ENCODE measurements at places on chromosomes 3 and 15.

DNA sequence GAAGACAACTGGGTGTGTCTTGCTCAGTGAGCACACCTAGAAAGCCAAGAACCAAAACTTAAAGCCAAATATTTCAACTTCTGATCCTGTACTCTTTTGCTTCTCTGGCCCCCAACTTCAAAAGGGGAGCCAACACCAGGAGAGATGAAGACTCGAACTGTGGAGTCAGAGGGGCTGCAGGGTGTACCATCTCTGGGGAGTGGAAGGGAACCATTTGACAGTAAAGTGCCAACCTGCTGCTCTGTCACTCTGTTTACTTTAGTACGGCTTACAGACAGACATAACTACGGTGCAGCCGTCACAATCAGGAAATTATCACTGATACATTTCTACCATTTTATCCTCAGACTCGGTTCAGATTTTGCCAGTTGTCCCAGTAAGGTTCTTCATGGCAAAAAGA is 1.6 kb downstream of the FBXO22 start:
- no peak for DNase-seq

- DNase-seq, result no peak
Measured at GRCh38 chr3:71901645-71902044, 116.7 kb upstream of the PROK2 start.

DNA sequence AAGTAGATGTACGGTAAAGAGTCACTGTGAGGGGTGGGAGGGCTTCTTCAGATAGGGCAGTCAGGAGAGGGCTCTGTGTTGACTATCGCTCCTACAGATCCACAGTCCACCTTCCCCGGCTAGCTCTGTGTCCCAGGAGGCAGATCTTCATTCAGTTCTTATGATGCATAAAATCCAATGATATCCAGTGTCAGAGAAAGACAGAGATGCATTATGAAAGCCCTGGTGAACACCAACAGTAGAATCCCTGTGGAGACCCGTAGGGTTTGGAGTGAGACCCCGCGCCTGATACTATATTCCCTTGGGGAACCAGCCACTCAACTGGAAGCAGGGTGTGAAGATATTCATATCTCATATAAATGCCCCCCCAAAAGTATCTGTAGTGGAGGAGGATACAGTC is 119.8 kb upstream of the SLCO3A1 start:
- no peak for DNase-seq

- no peak for DNase-seq
Measured at GRCh38 chr3:60250206-60250605, 1001.0 kb downstream of the FHIT start.

- DNase-seq, result no peak
Measured at GRCh38 chr3:101300073-101300472, 20.3 kb downstream of the IMPG2 start.

- peak; percentile 8 for DNase-seq
Measured at GRCh38 chr3:188049606-188050530, 104.1 kb upstream of the LPP start.

DNA sequence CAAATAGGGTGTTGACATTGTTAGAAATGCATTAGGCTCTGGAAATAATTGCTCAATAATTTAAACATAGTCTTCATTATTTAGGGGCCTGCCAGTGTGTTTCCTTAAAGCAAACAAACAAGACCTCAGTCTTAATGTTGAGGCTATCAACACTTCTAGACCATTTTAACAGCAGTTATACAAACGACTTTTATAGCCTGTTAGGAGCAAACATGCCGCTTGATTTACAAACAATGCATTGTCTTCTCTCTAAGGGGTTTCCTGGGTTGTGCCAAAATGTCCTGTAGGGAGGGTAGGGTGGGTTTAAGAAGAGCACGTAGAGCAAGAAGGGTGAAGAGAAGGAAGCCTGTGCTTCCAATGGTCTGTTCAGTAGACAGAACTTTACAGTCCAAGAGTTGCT is 53.7 kb downstream of the TPRG1 start:
- no peak for DNase-seq

DNA sequence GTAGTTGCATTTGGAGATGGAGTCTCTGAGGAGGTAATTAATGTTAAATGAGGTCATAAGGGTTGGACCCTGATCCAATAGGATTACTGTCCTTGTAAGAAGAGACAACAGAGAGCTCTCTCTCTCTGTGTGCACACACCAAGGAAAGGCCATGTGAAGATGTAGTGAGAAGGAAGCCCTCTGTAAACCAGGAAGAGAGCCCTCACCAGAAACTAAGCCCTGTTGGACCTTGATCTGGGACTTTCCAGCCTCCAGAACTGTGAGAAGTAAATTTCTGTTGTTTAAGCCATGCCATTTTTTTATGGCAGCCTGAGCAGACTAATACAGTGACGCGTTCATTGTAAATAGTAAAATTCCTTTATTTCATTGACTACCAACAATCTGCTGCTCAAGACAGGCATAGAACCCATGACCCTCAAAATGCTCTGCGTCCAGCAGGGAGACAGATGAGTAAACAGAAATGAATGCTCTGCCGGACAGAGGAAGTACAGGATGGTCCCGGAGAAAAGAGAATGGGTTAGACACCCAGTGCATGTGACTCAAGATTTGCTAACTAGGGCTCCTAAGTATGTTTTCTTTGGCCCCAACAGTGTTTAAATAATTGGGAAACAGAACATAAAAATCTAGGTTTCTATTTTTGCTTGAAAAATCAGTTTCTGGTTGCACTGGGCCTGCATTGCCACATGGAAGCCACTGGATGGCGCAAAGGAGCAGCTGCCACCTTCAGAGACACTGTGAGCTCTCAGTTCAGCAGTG is 37.9 kb upstream of the TNFAIP8L3 start:
- DNase-seq, result no peak

DNA sequence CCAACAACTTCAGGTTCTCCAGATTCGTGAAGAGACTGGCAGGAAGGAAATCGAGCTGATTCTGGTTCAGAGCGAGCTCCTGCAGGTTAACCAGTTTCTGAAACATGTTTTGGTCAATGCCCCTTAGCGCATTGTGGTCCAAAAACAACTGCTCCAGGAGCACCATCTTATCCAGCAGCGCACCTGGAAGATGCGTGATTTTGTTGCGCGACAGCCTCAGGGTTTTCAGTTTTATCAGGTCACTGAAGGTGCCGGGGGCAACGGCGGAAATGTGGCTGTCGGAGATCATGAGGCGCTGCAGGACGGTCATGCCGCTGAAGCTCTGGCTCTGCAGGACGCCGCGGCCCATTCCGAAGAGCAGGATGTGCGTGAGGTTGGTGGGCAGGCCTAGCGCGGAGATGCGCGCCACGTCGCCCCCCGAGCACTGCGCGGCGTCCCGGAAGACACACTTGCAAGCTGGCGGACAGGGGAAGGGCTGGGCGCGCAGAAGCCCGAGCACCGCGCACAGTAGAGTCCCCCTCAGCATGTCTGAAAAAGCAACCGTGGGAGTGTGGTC is 1.2 kb downstream of the GP5 start:
- DNase-seq, result no peak

- DNase-seq, result no peak
Measured at GRCh38 chr3:77372634-77373346, 332.9 kb downstream of the ROBO2 start.

- DNase-seq, result no peak
Measured at GRCh38 chr15:100559330-100559729, 30.6 kb upstream of the CERS3 start.

DNA sequence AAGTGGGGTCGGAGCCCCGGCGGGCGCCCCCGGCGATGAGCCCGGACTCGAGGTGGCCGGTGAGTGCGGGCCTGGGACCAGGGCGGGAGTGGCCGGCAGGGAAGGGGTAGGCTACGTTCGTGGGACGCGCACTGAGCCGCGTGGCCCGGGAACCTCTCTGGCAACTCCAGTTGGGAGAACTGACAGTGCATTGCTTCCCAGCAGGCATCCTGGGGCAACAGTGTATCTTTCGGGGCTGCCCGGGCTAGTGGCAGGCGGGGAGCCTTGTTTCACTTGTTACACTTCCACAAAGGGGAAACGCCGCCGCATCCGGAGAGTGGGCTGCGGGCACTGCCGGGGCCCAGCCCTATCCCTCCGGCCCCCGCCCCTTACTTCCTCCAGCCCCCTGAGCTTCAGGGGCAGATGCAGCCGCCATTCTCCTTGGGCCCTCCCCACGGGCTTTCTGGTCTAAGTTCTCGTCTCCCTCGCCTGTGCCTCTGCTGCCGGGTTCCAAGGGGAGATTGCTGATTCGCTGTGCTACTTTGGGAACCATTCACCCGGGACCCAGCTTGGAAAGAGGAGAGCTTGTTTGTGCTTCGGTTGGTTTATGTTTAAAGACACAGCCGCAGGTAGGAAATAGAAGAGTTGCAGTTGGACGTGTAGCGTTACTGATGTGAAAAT is 675 bp downstream of the BRPF1 start:
- peak; percentile 8 for DNase-seq

DNA sequence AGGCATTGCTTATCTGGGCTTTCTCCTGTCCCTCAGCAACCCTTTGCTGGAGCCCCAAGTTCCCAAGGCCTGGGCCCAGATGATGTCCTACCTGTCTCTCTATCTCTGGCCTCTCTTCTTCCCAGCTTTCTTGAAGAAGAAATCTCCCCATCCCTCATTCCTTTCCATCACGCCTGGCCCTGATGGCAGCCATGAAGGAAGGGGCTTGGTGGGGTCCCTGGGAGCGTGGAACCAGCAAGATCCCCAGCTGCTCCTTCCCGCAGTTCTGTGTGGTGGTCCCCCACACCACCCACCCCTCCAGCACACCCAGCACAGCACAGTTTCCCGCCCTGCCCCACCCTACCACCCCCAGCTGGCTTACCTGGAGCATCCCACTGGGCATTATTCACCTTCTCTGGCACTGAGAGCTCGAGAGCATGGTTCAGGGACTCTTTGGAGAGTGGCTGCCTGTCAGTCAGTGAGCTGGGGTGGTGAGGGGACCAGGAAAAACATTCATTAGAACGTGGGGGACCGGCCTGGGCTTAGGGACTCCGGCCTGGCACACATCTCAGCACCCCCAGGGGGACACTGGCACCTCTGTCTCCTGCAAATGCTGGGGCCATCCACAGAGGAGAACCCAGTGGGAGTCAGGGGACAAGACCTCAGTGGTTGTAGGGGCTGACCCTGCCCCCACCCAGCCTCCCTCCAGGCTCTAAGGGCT is 26.6 kb downstream of the ACSBG1 start:
- no peak for DNase-seq

DNA sequence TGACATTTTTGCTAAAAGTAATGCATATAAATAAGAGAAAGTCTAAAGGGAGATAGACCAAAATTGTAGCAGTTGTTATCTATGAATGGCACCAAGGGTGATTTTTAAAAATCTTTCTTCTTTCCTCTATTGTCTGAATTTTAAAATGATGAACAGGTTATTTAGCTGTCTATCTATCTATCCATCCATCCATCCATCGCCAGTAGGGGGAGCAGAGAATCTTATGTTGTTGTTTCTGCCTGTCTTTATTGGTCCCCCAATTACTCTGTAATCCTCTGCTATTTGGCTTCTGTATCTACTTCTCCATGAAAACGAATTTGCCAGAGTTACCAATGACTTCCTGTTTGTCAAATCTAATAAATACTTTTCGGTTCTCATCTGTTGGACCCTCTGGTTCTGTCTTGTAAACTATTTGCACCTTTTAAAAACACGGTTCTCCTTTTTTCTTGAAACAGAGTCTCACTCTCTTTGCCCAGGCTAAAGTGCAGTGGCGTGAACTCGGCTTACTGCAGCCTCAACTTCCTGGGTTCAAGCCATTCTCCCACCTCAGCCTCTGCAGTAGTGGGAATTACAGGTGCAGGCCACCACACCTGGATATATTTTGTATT is 86.0 kb downstream of the ECT2 start:
- DNase-seq, result no peak

DNA sequence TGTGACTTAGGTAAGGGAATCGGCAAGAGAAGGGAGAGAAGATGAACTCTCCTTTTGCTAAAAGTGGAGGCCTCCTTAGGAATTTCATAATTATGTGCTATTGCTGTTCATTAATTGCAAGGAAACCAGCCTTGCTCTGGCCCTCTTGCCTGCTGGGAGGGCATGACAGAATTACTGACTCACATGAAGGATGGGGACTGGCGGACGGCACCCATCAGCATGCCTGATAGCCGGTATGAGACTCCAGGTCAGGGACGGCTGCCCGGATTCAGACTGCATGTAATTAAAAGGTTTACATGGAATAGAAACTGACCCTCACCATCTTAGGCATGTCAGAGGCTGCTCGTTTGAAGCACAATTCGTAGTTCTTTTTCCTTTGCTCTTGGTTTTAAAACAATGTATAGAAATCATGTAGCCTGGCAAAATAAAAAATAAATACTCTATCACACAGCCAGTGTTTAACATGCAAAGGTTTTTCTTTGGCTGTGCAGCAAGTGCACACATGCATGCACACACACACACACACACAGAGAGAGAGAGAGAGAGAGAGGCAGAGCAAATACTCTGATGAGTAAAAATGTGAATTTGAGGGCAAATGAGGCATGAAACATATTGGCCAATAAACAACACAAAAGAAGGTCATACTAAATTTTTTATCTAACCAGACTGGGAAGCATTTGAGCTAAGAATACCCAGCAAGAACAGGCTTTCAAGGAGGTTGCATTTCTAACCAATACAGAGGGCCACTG is 82.7 kb downstream of the FOXB1 start:
- DNase-seq, result no peak

DNA sequence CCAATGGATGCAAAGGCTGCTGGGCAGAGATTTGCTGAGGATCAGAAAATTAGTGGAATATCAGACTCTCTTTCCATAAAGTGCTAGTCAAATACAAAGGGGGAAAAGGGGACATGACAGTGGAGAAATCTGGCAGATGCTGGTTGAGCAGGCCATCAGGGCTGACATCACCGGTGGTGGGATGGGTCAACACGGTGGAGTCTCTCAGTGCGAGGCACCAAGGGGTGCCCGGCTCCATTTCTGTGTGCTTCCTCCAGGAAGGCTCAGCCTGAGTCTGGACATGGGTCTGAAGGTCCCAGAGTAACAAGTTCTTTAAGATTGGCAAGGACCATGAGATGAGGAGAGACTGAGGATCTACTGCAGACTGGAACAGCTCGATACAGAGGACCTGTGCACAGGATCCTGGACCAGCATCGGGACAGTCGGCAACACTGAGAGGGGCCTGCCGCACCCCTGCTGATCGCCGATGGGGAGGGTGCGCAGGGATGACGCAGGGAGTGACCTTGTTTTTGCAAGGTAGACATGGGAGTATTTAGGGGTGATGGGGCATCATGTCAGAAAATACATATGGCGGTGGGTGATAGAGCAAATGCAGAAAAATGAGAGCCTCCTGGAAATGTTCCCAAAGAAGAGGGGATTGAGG is 92.7 kb downstream of the SEC22A start:
- DNase-seq, result no peak

- no peak for DNase-seq
Measured at GRCh38 chr3:176776622-176777175, 420.6 kb downstream of the TBL1XR1 start.

- DNase-seq, result no peak
Measured at GRCh38 chr3:149494022-149494758, 19.7 kb downstream of the TM4SF4 start.
